ENCODE measurements at places on chromosomes 2 and 18.

- no peak for DNase-seq
Measured at GRCh38 chr18:9985641-9986040, 71.8 kb downstream of the VAPA start.

DNA sequence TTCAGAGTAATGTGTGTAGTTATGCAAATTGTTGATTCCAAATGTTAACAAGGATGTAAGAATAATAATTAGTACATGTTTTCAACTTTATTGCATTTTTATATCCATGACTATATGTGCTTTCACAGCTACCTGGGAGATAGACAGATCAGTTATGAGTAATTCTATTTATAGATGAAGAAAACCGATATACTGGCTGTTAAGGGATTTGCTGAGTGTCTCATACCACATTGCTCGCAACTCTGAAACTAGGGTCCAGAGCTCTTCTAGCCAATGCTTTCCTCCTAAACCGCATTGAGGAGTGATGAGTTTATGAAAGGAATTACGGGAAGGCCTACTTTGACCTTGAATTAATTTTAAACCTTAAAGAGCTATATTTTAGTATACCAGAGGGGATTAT, 202.3 kb downstream of the MYO3B start:
- DNase-seq, result no peak

- no peak for DNase-seq
Measured at GRCh38 chr2:140600116-140600515, 1530.7 kb downstream of the LRP1B start.

- no peak for DNase-seq
Measured at GRCh38 chr2:49262801-49263560, 108.7 kb upstream of the FSHR start.

DNA sequence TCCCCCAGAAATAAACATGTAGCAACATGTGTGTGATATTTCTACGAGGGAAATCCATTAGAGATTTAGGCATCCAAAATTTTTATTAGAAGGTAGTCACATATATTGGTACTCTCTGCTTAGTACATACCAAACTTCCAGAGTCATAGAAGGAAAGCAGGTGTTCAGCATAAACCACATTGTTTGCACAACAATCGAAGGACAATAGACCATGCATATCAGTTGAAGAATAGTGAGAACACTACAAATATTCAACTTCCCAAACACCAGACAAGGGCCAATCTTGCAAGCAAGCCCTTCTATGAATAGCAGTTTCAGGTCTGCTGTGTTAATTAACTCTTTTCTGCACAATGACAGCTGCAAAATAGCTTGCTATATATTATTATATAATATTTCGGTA, 702.2 kb downstream of the ERBB4 start:
- DNase-seq, result no peak

DNA sequence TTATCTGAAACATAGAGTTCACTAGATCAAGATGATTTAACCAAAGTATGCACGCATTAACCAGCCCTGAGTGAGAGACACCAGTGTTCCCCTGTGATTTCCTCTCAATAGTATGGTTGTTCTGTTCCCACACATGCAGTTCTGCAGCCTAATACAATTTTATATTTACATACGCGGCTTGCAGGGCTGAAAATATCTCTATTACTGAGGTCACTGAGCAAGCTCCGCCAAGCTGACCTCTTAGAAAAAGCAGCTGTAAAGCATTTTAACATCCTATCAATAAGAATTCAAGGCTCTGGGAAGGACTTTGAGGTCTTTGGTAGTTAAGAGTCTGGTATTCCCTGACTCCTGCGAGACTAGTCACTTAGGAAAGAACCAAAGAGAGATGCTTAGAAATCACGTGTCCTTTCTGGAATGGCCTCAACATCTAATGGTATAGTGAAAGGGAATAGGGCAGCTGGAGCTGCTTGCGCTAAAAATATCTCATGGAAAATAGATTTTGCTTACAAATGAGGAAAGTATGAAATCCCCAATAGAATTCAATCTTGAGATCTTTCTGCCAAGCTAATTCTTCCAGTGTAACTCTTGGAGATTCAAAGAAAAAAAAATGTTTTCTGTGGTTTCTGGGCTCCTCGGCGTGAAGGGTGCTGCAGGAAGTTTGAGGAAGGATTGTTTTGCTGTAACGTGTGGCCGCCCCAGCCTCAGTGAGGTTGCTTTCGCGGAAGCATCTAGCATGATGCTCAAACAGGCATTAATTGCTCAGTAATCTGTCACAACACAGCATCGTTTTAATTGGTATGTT, 59.2 kb downstream of the DOCK10 start:
- DNase-seq, result no peak

DNA sequence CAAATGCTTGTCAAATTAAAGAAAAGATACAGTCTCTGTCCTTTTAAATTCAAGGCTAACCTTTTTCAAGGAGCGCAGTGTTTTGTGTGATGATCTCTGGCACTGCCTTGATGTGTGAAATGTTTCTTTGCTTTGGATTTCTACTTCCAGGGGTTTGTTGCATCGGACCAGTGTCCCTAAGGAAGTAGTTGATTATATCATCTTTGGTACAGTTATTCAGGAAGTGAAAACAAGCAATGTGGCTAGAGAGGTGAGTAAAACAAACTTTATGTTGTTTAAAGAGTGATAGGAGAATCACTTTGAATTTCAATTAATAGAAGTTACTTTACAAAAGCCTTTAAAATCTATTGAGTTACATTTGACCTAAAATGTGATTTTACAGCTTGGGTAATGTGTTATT, 28.8 kb downstream of the HADHB start:
- no peak for DNase-seq

DNA sequence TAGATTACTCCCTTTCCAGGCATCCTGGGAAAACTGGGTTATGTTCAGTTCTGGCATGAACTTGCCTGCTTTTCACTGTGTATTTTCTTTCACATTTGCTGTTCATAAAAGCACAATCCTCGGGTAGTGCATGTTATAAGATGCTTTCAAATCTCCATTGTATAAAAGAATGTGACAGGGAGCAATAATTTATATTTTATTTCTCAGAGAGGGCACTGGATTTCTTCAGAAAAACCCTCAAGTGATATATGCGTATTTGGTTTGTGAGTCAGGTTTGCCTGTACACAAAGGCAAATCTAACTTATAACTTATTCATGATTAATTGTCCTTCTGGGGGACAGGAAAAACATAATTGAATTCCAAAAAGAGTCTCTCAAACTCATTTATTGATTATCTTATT, 440.7 kb upstream of the MMADHC start:
- no peak for DNase-seq

GRCh38 chr2:179946810-179947615, 60.1 kb downstream of the CWC22 start:
- DNase-seq, result no peak

DNA sequence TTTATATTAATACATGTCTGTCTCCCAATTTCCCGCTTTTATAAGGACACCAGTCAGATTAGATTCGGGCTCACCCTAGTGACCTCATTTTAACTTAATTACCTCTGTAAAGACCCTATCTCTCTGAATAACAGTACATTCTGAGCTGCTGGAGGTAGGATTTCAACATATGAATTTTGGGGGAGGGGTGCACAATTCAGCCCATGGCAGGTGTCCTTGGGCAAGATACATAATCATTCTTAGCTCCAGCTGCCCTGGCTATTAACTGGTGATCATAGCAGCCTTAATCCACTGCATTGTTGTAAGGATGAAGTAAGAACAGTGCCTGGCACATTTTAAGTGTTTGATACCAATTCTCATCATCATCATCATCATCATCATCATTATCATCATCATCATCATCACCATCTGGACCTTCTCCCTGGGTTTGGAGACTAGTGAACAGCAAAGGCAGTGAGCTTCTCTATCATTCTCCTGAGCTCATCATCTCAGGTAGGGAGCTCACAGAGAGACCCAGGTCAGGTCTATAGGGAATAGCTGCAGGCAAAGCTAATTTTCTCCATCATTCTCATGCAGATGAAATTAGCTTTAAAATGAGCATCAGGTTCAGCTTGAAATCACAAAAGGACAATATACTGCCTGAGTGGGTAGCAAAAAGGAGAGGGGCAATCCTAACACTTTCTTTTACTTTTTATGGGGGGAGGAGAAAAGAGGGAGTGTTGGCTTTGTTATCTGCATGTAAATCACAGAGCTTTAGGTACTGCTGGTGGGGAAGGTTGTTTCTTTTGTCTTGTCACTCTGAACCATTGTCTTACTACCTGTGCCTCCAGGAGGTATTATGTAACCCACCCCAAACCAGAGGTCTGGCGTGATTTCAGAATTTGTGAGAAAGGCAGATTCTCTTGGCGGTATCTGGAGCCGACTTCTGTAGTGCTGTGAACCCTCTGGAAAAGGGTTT, 125.5 kb upstream of the SPRED2 start:
- DNase-seq, result no peak

- no peak for DNase-seq
Measured at GRCh38 chr18:58785171-58785805, 79.4 kb upstream of the ZNF532 start.

- DNase-seq, result no peak
Measured at GRCh38 chr18:26703170-26703930, 155.0 kb upstream of the KCTD1 start.

DNA sequence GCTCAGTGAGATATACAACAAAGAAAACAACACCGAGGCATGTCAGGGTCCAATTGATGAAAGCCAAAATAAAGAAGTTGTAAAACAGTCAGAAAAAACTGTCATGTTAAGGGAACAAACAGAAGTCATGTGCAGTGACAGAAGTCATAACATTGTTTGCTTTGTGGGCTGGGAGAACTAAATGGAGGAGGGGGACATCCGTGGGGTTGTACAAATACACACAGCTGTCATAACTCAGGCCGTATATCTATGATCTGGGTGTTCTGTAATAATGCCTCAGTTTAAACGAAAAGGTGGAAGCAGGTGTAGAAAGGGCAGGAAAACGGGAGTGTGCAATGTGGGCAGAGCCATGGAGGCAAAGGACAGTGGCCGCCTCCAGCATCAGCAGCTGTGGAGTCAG, 27.3 kb downstream of the TIMM21 start:
- no peak for DNase-seq

- no peak for DNase-seq
Measured at GRCh38 chr2:85737961-85738360, 15.8 kb upstream of the ATOH8 start.

GRCh38 chr2:105140240-105140568, 101.3 kb upstream of the GPR45 start:
- no peak for DNase-seq

GRCh38 chr2:46009315-46009714, 287.9 kb upstream of the EPAS1 start:
- DNase-seq, result no peak

GRCh38 chr2:114714313-114714712, 271.9 kb downstream of the DPP10 start:
- no peak for DNase-seq

DNA sequence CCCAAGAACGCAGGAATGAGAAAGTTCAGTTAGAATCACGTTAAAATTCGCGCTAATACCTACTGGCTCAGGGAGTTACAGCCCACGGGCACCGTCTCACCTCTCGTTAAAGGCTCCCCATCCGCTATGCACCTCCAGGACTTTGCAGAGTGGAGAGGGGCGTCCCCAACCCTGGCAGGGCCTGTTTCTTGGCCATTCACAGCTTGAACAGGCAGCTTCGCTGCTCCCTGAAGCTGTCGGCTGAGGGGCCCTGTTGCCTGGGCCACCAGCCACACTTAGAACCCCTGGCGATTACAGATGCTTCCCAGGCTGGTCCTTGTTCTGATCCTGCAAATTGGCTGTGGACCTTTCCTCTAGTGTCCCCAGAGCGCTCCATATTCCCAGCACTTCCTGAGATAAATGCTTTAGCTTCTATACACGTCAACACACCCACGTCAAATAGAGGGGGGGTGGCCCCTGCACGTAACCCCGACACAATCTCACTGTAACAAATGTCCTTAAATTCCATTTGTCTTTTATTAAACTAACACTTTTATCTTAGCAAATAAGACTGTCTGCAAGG, 16.8 kb upstream of the SNTG2 start:
- DNase-seq, result no peak

- no peak for DNase-seq
Measured at GRCh38 chr2:63893163-63893562, 51.5 kb downstream of the UGP2 start.

- no peak for DNase-seq
Measured at GRCh38 chr18:5145168-5145825, 51.8 kb downstream of the AKAIN1 start.

DNA sequence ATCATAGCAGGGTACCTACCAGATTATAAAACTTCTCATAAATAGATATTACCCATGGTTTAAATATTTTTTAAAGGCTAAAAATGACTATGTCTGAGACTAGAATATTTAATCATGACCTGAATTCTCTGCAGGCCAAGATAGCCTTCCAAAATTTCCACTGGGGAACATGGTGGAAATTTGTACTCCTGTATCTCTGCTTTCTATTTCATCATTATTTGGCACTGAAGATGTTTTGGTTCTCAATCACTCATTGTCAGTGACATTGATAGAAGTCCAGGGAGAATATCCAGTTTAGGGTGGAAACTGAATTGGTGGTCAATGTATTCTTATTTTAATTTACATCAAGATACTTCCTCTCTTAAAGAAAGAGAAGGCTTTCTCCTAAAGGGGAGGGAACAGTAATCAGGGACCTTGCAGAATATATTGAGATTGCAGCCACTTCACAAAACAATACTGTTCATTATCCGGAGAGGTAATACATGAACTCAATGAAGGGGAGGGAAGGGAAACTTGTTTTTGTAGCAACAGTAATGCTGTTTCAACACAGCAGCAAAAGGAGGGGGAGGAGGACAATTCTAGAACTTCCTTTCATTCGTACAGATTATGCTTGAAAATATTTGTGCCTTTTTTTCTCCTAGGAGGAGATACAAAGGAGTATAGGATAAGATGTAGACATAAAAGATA, 34.1 kb downstream of the EEF1B2 start:
- no peak for DNase-seq

GRCh38 chr2:69992310-69993047, 31.0 kb upstream of the ASPRV1 start:
- DNase-seq, result no peak

- no peak for DNase-seq
Measured at GRCh38 chr2:152716805-152717227, 445 bp downstream of the PRPF40A start.

DNA sequence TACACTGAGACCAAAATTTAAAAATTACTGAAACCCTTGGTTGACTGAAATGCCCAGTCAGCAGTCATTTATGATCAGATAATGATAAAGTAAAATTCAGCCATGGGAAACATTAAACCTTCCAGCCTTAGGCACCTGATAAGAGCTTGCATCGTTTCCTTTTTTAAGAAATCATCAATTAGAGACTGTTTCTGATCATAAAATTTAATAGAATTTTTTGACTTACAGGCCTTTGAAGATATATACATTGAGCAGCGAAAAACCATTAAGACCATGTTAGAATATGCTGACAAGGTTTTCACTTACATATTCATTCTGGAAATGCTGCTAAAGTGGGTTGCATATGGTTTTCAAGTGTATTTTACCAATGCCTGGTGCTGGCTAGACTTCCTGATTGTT, 99.6 kb upstream of the CSRNP3 start:
- DNase-seq, result no peak

- DNase-seq, result no peak
Measured at GRCh38 chr2:237556773-237557632, 9.4 kb upstream of the PRLH start.

GRCh38 chr2:159916511-159916910, 118.5 kb upstream of the CD302 start:
- DNase-seq, result no peak

Measured in cortex of kidney (tissue), 1 donor.